ENCODE measurements at places on chromosomes 5 and 9.

- no peak for DNase-seq
Observed at GRCh38 chr5:76104027-76104426, 20.8 kb downstream of the SV2C start.

DNA sequence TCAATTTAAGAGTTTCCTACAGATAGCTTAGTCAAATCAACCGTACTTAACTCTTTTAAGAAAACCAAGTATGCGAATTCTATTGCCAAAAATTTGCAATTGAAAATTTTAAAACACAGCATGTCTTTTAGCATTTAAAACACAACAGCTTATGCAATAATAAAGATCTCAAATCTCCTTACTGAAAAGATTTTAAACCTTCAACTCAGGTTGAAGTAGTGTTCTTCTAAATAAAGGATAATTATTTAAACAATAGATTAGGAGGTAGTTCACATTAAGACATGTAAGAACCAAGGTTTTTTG lies 5.5 kb downstream of the NR3C1 start:
- no peak for DNase-seq

- DNase-seq = no peak
Observed at GRCh38 chr9:133633681-133634080, 2.5 kb upstream of the DBH start.

- DNase-seq = no peak
Observed at GRCh38 chr5:171541341-171541776, 121.9 kb downstream of the FGF18 start.

DNA sequence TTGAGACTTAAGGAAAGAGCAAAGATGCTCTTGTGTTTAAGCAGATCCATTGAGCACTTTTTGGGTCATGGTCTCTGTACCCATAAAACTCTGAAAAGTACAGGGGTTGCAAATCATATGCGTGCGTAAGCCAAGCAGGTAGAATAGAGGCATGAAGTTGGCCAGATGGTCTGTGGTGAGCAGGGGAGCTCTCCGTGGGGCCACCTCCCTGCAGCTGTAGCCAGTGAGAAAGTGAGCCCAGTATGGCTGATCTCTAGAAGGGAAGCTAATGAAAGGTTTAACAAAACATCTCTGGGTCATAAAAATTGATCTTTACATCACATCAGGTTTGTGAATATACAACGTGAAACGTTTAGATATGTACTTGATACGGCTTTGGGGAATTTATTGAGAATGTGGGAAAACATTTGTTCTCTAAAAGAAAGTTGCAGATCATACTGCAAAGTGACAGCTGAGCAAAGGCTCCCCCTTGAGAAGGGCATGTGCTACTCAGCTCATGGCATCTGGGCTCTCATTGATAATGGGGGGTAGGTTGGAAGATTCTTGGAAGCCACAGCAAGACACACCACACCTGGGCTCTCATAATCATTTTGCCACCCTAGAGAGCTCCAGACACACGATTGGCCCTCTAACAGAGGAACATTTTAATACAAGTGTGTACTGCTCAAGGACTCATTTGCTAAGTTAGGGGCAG lies 30.6 kb downstream of the SH3GL2 start:
- no peak for DNase-seq

DNA sequence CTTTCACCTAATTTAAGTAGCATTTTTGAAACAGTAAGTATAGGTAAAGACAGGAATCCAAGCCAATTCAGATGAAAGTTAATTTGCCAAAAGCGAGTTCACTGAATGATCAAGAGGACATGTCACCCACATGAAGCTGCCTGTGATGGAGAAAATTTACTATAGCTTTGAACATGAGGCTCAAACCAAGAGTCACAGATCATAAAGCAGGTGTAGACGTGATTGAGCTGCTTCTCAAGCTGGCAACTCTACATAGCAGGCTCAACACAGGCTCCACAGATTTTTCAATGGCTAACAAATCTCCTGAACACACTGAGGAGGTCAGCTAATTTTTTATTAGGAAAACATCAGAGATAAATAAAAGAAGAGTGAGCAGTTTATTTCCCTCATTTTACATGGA lies 173.7 kb downstream of the FAM114A2 start:
- DNase-seq = no peak

- DNase-seq = no peak
Observed at GRCh38 chr9:95425910-95426551, 90.7 kb downstream of the PTCH1 start.

DNA sequence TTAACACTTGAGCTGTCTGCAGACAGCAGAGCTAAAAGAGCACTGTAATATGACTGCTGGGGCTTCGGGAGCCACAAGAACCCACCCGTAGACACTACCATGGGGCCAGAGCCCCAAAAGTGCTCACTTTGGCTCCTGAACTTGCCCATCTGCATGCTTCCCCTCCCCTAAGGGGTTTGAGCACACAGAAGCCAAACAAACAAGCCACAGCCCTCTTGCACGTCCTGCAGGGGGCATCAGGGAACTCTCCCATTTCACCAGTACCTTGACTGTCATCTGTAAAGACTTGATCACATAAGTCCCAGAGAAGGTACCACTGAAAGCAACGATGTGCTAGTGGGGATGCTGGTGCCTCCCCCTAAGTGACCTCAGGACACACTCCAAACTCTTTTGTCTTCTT lies 681.8 kb downstream of the SEMA5A start:
- DNase-seq = no peak

DNA sequence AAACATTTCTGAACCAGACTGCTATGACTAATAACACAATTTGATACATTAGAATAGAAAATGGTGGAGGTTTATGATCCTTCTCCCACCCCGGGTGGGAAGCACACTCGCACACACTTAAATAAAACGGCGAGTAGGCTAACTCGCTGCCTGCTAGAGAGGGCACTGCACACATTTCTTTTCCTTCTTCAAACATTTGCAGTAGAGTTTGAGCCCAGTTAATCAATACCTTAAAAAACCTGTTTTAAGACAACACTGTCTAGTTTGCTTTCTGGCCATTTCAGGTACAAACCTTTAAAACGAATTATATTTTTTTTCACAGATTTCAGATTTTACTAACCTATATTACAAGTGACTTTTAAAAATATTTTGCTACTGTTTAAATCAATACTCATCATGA lies 63.5 kb downstream of the EFNA5 start:
- DNase-seq = no peak

DNA sequence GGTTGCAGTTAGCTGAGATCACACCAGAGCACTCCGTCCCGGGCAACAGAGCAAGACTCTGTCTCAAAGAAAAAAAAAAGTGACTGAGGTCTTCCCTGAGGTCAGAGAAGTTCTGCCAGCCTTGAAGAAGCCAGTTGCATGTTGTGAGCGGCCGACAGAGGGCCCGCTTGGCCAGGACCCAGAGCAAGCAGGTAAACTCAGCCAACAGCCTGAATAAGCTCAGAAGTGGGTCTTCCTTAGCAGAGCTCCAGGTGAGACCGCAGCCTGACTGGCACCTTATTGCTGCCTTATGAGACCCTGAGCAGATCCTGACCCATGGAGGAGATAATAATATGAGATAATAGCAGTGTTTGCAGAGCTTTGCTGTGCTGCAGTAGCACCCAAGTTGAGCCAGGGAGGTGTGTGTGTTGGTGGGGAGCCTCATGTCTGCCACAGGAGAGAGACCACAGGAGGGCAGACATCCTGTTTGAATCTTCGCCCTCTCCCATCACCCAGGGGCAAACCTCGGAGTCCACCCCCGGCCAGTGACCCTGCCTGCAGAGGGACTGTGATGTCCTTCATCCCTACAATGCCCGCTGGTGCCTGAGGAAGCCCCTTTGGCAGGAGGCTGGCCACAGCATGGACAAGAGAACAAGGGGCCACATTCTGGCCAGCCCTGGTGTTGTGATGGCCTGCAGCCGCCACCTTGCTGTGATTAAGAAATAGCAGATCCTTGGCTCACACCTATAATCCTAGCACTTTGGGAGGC lies 10.8 kb upstream of the BARX1 start:
- DNase-seq = no peak

GRCh38 chr9:91197232-91198181 lies 164.2 kb downstream of the AUH start:
- DNase-seq = no peak

DNA sequence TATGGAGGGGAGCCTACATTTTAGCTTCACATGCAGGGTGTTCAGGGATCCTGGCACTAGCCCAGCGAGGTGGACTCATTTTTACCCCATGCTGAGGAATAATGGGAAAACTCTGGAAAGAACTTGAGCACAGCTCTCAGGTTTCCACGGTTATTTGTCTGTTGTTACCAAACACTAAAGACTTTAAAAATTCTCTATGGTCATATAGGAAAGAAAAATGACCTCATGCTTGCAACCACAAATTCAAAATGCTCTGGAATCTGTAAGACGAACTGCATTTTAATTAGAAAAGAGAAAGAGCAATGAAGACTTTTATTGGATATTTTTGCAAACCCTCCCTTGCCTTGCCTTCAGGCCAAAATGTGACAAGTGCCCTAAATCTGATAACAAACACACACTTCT lies 606.9 kb downstream of the EBF1 start:
- no peak for DNase-seq

- no peak for DNase-seq
Observed at GRCh38 chr5:74816875-74817274, 49.3 kb downstream of the FAM169A start.

GRCh38 chr9:76737154-76737902 lies 26.9 kb upstream of the PCA3 start:
- no peak for DNase-seq

- DNase-seq = peak; percentile 79
Observed at GRCh38 chr5:81851481-81852178, 100.7 kb upstream of the SSBP2 start.

- DNase-seq = no peak
Observed at GRCh38 chr9:32497921-32498320, 28.1 kb downstream of the RIGI start.

DNA sequence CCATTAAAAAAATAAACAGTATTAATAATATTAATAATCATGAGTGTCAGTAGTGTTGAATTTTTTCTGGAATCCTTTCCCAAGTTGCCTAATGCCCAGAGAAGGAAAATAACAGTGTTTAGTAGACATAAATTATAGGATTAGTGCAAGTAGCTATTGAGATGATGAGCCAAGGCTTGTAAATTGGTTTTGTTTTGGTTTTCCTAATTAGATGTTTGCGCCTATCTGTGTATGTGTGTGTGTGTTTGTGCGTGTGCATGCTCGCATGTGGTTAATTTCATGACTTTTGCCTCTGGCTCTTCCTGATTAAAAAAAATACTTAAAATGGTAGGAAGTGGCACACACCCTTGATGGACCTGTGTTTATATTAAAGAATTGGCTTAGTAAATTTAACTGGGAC lies 55.4 kb downstream of the FXN start:
- no peak for DNase-seq

DNA sequence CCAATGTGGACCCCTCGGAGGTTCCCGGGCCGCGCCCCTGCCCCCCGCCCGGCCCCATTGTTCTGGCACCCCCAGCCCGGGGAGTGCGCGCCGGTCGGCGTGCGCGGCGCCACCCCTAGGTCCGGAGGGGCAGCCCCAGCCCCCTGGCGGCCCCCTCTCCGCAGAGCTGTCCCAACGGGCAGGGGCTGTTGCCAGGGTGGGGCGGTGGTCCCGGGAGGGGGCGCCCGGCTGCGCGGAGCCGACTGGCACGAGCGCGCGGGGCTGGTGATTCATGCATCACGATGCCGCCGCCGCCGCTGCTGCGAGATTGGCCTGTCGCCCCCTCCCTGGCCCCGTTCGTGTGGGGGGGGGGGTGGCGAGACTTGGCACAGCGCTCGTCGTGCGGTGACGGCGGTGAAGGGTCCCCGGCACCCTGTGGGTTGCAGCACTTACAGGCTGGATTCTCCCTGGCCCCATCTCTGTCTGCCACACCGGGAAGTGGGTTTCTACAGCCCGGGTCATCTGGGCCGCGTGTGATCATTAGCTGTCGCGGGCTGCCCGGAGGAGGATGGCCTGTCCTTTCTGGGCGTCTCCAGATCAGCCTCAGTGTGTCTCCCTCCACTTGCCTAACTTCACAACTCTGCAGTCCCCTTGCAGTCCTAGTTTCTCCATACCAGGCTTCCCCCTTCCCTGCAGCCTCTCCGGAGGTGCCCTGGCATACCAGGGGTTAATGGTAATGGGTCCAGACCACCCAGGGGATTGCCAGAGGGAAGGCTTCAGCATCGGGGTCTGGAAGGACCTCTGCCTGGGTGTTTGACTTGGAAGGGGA lies 858 bp downstream of the NCS1 start:
- no peak for DNase-seq

DNA sequence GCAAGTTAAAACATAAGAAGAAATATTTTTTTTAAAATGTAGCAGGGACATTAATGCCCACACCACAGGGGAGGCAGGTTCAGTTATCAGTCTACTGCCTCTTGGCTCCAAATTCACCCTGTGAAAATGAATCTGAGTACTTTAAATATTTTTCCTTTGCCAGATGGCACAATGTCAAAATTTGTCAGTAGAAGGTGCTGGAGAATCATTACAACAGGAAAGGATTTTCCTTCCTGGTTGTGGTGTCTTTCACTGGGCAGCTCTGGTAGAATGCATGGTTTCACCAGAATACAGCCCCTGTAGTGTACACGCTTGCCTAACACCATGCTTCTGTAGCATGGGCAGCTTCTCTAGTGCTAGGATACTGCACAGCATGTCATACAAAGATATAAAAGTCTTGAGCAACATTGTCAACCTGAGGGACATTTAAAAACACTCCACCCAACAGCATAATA lies 9.7 kb upstream of the SREK1 start:
- no peak for DNase-seq

GRCh38 chr5:153429761-153430380 lies 60.6 kb upstream of the GRIA1 start:
- no peak for DNase-seq

DNA sequence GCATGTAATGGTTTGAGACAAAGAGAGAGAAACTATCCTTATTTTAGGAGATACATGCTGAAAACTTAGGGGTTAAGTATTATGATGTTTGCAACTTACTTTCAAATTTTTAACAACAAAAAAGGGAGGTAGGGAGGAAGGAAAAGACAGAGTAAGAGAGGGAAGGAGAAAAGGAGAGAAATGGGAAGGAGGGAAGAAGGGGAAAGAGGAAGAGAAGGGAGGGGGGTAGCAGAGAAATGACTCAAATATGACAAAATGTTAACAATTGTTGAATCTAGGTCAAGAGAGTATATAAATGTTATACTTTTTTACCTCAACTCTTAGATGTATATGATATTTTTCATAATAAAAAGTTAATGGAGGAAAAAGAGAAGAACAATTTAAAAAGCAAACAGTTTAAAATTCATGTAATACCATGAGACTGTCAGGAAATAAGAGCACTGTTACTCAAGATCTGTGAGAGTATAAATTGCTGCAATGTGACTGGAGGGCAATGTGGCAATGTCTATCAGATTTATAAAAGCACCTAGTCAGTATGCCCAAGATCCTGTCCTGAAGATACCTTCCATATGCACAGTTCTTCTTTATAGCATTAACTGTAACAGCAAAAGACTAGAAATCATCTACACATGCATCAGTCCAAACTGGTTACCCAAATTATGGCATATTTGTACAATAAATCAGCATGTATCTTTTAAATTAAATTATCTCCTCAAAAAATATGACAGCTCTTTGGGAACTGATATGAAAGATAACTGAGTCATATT lies 16.3 kb downstream of the FBXW11 start:
- no peak for DNase-seq

DNA sequence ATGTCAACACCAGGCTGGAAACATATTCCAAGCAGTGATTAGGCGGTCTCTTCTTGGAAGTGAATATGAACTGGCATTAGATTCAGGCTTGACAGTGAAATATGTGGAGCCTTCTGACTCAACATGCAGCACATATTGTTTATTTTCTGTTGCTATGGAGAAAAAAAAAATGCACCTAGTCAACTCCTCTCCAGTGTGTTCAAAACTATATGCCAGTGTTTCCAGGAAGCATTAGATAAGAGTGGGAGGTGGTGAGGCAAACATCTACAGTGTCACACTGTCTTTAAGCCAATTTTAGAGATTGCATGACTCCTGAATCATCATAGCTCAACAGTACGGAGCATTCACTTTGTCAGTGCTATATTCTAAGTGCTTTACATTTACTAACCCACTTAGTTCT lies 117.9 kb downstream of the HCN1 start:
- DNase-seq = no peak

All from cortex of kidney (tissue), 1 donor.